ENCODE measurements at places on chromosomes 2 and 18.

- DNase-seq = no peak
These were observed 27.5 kb downstream of the CFAP36 start for GRCh38 chr2:55547001-55547400.

- no peak for DNase-seq
These were observed 18.8 kb downstream of the AGAP1 start for GRCh38 chr2:235512699-235513053.

DNA sequence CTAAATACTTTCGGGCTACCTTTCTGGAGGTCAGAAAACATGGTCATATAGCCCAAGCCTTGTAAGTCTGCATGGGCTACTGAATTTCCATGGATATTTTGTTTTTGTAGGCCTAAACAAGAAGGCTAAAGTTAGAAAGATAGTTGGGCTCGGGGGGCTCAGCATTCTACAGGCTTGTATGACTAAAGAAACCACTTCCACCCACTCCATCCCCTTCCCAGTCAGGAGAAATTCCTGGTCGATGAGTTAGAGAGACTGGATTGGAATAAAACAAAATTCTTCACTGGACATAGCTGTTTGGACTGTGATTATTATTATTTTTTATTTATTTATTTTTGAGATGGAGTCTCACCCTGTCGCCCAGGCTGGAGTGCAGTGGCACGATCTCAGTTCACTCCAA is 539.4 kb upstream of the TNP1 start:
- DNase-seq = peak; percentile 70

GRCh38 chr18:48122376-48122775 is 191.9 kb upstream of the SMAD2 start:
- no peak for DNase-seq

DNA sequence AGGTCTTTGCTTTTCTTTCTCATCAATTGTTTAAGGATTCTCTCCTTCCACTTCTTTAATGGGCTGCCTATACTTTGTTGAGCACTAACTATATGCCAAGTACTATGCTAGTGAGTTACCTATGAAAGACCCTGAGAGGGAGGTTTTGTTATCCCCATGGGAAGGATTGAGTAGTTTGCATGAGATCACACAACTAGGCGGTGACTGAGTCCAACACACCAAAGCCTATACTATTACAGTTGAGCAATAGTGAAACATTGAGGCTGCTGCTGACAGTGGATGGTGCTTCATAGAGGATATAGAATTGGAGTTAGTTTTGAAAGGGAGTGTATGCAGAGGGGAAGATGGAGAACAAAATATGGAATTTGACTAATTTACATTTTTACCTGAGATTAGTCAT is 15.8 kb downstream of the NABP1 start:
- DNase-seq = no peak
